Karpas-422 (cell line): ENCODE measurements at places on chromosomes 1 and 21. TPM values are rescaled to one million over a fixed set of nuclear protein-coding genes. Genes with fewer than 3 reads are reported as not detected.
A peak's percentile ranks its signal among the peaks of the same experiment; 100 is the strongest.

DNA sequence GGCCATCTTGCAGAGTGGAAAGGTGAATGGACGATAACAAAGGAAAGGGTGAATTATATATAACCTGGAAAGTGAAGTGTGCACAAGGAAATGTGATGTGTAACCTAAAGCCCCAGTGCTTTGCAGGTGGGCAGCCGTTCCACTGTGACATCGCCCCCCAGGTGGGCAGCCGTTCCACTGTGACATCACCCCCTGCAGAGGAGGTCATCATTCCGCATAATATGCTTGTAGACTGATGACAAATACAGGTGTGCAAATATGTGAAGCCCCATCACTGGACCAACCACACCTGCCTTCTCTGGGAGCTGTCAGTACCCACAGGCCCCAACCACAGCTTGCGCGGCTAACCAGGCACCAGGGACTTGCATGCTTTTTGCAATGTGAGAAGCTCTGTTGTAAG is 4.7 kb upstream of the ZNF496 start:
- no peak for DNase-seq

- DNase-seq = no peak
Observed at GRCh38 chr1:233443040-233443760, 115.7 kb downstream of the MAP3K21 start.

S100A7 gene
- not detected in 2 replicates for total RNA-seq

RAB25 gene
- total RNA-seq = not detected in 2 replicates

- no peak for DNase-seq
Observed at GRCh38 chr1:156805766-156806511, 10.7 kb downstream of the SH2D2A start.

- DNase-seq = no peak
Observed at GRCh38 chr1:216771922-216772321, 48.7 kb upstream of the ESRRG start.

ANGPTL3 gene
- not detected in 2 replicates for total RNA-seq

DNA sequence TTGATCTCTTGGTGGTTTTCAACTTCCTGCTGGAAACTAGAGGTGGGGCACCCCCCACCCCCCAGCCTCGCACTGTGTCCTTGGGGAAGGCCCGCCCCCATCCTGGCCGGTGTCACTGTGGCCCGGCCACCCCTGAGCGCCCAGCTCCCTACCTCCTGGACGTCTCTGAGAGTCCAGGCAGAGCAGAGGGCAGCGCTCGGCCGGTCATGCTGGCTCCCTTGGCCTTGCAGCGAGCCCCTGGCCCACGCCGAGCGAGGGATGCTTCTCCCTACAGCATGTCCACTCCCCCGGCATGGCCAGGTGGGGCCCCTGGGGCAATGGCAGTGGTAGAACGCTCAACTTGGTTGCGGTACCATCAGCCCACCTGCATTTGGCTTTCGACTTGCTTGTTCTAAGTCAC is 28.7 kb upstream of the TRAPPC10 start:
- DNase-seq = no peak

GRCh38 chr1:200445213-200445612 is 35.4 kb upstream of the ZNF281 start:
- no peak for DNase-seq

GRCh38 chr1:36133484-36133883 is 8.5 kb upstream of the COL8A2 start:
- DNase-seq = no peak

DNA sequence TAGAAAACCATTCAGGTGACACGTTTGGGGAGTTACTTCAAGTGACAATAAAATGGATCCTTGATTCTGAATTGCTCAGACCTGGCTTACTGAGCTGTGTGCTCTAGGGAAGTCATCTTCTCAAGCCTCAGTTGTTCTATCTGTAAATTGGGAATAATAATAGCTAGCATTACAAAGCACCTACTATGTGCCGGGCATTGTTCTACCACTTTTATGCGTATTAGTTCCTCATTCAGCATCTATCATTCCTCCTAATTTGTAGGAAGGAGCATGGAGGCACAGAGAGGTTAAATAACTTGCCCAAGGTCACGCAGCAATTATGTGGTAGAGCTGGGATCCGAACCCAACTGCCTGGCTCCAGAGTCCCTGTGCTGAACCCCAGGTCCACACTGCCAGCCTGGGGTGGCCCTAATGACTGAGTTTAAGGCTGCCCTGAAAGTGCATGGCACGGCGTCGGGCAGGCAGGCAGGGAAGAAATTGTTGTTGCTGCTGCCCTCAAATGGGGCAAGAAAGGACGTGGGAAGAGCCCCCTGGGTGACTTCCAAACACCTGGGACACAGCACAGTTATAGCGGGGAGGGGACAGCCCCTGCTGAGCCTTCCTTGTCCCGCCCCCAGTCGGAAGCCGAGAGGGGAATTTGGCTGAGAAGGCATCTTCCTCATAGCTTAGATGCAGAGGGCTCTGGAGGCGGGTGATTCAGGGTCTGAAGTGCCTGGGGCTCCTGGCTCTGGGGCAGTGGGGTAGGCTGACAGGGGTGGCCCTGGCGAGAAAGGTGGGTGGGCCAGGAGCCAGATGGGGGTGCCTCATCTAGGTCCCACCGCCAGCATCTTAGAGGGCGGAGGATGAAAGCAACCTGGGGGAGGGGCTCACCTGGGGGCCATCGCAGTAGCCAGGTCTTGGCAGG is 86.5 kb upstream of the IFFO2 start:
- DNase-seq = no peak

RNU1-3 gene
- under 0.01 TPM in 2 replicates for total RNA-seq

GRCh38 chr1:211606914-211607753 is 28.2 kb upstream of the SLC30A1 start:
- DNase-seq = peak; percentile 93

- no peak for DNase-seq
Observed at GRCh38 chr1:53956308-53957168, 10.4 kb downstream of the LRRC42 start.

GRCh38 chr1:98034505-98034904 is 113.7 kb upstream of the DPYD start:
- no peak for DNase-seq

DNA sequence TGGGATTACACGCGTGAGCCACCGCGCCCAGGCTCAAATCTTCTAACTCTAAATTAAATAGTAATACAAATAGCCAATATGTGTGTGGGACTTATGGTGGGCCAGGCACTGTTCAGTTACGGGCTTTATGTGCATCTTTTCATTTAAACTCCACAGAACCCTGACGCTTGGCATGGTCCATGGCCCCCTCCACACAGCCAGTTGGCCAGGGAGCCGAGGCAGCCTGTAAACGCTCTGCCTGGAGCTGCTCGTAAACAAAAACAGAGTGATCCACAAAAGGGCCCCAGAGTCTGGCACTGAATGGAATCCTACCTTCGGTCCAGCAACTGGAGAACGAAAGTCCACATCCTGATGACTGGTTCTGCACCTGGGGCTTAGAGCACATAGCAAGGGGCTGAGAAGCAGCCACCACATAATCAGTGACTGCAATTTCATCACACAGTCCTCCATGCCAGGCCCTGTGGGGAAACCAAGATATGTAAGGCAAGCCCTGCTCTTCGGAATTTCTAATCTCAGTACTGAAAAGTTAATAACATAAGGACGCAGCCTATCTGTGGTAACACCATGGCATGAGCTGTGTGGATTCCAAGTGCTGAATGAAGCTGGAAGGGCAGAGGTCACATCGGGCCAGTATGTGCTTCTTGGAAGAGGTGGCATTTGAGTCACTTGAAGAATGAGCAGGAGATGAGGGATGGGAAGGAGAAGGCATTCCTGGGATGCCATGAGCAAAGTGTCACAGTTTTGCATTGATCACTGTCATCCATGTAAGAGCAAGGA is 13.5 kb upstream of the ADAMTSL4 start:
- no peak for DNase-seq

LCE1E gene
- total RNA-seq = not detected in 2 replicates

DNA sequence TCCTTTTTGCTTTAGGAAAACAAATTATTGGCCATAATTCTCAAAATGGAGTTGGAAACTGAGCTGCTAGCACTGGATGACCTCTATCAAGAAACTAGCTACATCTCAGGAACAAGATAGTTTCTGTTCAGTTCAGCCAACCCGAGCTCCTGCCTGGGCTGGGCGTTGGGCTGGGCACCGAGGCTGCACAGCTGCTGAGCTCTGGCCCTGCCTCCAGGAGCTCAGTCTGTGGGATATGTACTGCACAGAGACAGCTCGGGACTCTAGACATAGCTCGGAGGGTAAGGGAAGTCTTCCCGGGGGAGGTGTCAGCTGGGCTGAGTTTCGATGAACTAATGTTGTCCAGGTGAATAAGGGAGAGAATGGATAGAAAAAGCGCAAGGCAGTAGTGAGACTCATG is 24.5 kb upstream of the SLC1A7 start:
- no peak for DNase-seq

DNA sequence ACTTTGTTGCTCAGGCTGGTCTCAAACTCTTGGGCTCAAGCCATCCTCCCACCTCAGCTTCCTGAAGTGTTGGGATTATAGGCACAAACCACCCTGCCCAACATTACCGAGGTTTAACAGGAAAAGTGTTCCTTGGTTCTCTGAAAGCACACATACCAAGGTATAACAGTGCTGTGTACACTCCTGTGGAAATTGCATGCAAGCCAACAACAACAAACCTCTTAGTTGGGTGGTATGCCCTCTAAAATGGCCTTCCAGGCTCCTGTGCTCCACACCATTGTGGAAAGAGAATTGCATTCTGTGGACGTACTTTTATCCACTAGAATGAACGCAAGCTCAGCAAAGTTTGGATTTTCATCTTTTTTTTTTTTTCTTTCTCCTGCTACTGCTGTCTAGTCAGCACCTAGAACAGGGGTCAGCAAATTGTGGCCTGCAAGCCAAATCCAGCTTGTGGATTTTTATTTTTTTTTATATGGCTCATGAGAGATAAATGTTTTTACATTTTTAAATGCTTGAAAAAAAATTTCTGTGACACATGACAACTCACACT is 192.2 kb upstream of the TNR start:
- DNase-seq = no peak

- no peak for DNase-seq
Observed at GRCh38 chr1:198876371-198876871, 237.6 kb downstream of the PTPRC start.

- no peak for DNase-seq
Observed at GRCh38 chr1:81834268-81834667, 33.5 kb downstream of the ADGRL2 start.

- no peak for DNase-seq
Observed at GRCh38 chr1:219379691-219380090, 206.0 kb downstream of the LYPLAL1 start.

DNA sequence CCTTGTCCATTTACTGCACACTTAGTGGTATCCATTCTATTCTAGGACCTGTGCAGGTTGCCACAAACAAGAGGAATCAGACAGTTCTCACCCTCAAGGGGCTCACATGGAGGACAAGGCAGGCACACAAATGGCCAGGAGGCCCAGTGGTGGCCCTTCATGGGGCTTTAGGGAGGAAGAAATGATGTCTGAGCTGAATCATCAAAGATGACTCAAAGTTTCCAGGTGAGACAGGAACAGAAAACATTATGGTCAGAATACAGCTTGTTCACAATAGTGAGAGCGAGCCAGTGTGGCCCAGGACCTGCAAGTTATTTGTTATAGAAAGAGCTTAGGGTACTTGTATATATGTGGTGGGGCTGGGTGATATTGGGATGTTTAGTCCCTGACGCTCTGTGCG is 26.4 kb downstream of the SHISAL2A start:
- no peak for DNase-seq
